AML-193 (cell line): ENCODE measurements at places on chromosomes 6 and 20.
A peak's percentile ranks its signal among the peaks of the same experiment; 100 is the strongest.

GRCh38 chr6:85172705-85173104, 277.2 kb upstream of the NT5E start:
- DNase-seq: no peak

DNA sequence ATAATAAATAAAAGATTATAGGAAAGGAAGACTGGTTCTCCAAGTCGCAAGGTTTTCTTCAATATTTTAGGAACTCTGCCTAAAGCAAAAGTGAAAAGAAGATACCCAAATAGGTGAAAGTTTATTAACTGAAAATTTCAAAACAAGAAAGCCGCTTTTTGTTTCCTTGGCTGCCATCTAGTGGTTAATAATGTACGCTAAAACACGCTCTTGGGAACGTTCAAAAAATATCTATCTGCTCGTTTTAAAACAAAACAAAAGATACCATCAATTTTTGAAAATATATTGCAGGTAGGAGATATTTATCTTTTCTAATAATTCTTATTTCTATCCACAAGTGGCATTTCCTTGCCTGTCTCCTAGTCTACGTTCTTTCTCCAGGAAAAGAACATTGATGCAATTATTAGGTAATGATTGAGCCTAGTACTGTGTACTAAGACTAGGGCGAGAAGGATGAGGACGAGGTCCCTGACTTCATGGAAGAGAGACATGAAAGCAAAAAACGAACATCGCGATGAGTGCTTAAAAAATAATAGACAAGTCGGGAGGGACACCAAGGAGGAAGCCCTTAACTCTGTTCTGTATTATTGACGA, 97.2 kb downstream of the SPTLC3 start:
- DNase-seq: peak; percentile 37

GRCh38 chr20:62795023-62795761, 1.1 kb upstream of the MRGBP start:
- DNase-seq: peak; percentile 33

- DNase-seq: no peak
Observed at GRCh38 chr6:79543411-79543810, 6.2 kb upstream of the LCA5 start.

- no peak for DNase-seq
Observed at GRCh38 chr20:61400499-61400898, 148.4 kb downstream of the CDH4 start.

GRCh38 chr20:42113236-42113635, 495.1 kb upstream of the CHD6 start:
- no peak for DNase-seq

- no peak for DNase-seq
Observed at GRCh38 chr6:40909811-40910210, 129.2 kb downstream of the UNC5CL start.
